ENCODE measurements at places on chromosomes 7 and 10.
A peak's percentile ranks its signal among the peaks of the same experiment; 100 is the strongest.

- DNase-seq = no peak
Measured at GRCh38 chr7:139915268-139915863, 86.3 kb downstream of the TBXAS1 start.

- no peak for DNase-seq
Measured at GRCh38 chr10:23088609-23089008, 6.8 kb upstream of the MSRB2 start.

GRCh38 chr10:57897611-57898010, 370.1 kb downstream of the IPMK start:
- no peak for DNase-seq

DNA sequence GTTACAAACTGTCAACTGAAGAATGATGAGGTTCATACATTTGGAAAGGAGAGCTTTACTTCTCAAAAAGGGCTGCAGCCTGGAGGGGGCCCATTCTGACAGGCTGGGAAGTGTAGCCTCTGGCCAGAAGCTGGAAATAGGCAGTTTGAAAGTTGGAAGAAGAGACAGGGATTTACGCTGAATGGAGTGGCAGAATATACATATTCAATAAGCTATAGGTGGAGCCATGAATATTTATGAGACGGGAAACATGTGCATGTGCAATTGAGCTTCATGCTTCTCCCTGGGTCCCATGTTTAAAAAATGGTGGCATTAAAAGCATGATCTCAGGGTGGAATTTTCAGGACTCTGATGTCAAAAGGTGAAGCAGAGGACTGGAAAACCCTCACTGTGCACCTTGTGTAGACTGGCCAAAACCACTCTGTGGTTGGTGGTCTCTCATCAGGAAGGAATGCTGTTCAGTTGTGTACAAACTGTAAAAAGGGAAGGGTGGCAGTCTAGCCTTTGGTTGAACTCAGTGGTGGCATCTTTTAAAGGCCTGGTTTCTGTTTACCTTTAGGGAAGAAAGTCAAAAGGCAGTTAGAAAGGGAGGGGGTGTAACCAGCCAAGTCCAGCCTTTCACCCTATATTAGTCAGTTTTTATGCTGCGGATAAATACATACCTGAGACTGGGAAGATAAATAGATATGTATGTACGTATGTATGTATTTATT, 7.2 kb upstream of the ACTR3B start:
- DNase-seq = no peak

DNA sequence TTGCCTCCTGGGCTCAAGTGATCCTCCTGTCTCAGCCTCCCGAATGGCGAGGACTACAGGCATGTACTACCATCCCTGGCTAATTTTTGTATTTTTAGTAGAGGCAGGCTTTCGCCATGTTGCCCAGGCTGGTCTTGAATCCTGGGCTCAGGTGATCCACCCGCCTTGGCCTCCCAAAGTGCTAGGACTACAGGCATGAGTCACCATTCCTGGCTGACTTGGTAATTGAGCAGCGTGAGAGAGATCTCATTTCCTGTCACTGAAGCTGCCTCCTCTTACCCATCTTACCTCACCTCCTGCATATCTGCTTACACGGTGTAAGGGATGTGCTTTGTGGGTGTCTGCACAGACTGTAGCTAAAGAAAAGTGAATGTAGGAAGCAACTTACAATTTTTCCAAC, 9.7 kb downstream of the IFIT3 start:
- DNase-seq = no peak

GRCh38 chr10:123993534-123994416, 99.6 kb downstream of the CHST15 start:
- no peak for DNase-seq

- DNase-seq = no peak
Measured at GRCh38 chr10:132489704-132490534, 47.7 kb upstream of the INPP5A start.

DNA sequence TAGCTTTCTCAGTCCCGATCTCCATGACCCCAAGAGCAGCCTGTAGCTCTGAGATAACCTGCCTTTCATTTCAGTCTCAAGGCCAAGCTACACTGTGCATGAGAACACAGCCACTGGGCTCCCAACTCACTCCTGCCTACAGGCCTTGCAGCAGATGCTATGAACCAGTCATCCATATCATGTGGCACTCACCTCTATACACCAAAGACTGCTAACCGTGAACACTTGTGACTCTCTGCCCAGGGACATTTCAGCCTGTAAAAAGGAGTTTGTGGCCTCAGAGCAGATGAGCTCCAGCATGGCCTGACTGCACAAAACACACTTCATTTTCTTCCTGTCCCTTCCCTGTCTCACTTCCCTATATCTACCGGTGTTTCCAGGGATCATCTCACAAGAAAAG, 56.9 kb upstream of the NPY start:
- DNase-seq = no peak

DNA sequence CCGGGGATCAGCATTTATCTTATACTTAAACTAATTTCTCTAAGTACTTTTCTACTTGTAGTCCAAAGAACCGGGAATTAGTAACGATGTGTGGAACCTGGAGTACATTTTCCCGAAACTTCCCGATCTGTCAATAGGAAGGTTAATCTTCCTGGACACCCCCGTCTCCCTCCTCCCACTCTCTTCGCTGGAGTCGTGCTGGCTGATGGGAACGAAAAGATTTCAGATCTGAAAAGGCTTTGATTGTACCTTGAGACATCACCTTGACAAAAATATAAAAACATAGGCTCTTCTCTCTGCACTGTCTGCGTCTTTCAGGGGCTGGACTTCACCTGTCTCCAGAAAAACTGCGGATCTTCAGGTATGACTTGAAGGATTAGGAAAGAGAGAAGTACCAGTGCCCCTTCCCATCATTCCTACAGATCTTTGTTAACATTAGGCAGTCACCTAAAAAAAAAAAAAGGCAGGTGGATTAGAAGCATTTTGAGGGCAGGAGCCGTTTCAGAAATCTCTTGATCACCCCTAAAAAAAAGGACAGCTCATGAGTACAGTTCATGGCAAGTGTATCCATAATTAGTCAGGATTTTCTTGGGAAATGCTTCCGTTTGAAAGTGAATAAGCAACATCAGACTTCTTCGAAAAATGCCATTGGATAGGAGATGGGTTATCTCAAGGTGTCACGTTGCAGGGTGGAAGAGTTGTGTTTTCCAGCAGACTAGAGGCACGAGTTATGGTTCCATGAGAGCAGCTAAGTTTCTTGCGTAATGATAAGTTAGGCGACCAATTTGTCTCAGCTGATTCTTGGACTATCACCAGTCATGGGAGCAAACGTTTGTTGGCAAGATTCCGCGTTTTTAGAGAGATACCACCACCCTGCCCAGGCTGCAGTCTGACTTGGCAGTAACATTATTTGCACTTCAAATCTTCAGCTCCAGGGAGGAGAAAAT, 7.8 kb upstream of the BAMBI start:
- DNase-seq = no peak

DNA sequence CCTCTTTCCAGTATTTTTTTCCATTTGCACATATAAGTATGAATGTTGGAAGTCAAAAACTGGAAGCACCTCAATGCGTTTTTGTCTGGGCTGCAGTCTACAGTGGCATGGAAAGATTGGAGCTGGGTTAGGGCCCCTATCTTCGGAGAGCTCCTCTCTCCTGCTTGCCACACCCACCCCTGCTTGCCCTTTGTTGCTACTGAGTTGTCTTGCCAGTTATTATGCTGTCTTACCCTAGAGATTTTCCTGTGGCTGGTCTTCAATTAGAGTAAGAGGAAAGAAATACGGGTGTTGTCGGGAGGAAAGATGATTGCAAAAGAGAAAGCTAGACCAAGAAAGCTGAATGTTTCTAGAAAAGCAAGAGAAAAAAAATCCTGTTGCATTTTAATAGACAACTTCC, 228.9 kb upstream of the CELF2 start:
- DNase-seq = no peak

DNA sequence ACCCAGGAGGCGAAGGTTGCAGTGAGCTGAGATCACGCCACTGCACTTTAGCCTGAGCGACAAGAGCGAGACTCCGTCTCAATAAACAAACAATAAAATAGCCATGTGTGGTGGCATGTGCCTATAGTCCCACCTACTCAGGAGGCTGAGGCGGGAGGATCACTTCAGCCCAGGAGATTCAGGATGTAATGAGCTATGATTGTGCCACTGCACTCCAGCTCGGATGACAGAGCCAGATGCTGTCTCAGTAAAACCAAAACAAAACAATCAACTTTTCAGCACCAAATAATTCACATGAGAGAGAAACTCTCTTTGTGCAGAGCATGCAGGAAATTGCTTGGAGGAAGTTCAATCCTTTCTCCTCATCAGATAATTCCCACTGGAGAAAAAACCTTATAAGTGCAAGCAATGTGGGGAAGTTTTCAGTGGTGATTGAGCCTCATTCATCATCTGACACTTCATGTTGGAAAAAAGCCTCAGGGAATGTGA, 13.4 kb upstream of the FIS1 start:
- no peak for DNase-seq

GRCh38 chr7:130838738-130839137, 104.7 kb upstream of the KLF14 start:
- no peak for DNase-seq

DNA sequence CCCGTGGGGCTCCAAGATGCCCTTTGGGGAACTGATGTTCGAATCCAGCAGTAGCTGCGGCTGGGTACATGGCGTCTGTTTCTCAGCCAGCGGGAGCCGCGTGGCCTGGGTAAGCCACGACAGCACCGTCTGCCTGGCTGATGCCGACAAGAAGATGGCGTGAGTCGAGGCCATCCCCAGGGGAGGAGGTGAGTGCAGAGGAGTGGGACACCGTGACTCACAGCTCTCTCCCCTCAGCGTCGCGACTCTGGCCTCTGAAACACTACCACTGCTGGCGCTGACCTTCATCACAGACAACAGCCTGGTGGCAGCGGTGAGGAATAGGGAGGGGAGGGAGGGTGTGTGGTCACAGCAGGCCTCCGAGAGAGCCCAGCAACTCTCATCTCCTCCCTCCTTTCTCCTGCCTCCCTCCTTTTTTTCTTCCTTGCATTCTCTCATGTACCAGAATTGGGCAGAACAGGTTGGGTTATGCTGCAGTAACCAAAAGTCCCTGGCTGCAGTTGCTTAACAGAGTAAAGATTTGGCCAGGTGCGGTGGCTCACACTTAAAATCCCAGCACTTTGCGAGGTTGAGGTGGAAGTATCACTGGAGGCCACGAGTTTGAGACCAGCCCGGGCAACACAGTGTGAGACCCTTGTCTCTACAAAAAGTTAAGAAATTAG, 16.5 kb downstream of the ARPC1B start:
- no peak for DNase-seq

GRCh38 chr7:129436335-129436923, 2.2 kb downstream of the STRIP2 start:
- DNase-seq = no peak

DNA sequence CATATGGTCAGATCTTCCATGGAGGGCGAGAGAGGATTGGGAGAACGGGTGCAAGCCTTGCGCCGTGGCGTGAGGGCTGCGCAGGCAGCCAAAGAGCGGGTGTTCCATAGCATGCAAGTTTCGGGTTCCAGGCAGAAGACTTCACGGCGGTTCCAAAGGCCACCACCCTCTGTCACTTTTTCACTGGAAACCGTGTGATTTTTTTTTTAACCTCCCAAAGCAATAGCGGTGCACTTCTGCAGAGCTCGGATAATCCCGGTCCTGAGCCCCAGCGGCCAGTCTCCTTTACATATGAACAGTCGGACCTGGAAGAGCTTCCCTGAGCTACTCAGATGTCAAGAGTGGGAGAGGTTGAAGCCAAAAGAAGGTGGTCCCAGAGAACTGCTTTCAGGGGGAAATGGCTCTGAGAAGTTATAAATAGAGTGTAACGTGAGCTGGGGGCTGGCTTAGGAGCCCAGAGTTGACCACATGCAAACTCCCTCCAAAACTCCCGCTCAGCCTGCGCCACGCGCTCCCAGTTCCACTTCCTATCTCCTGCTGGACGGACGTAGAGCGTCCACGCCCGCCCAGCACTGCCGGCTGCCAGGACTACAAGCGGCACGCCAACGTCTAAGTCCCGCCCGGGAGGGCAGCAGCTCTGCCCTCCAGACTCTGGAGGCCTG, at the start of gene MEOX2:
Gene MEOX2 (minus strand): TSS at position 389 of the 662 bp plus-strand sequence. CDS start 281 bp downstream, at position 108.
- DNase-seq = peak; percentile 69

GRCh38 chr10:110881905-110882304, 10.2 kb downstream of the PDCD4 start:
- no peak for DNase-seq

DNA sequence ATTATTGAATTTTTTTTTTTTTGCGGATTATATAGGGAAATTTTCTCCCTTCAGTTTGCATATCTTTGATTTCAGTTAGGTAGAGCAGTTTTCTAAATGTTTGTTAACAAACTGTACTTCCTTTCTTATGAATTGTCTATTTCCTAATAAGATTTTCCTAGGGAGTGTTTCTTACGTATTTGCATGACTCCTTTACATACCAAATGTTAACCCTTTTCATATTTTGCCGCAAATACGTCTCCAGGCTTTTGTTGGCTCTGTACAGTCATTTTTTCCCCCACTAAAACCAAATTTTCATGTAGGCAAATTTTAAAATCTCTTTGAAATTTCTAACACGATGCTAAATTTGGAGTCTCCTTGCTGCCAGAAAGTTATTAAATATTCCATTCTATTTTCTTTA, 1.9 kb upstream of the FRAT2 start:
- no peak for DNase-seq

DNA sequence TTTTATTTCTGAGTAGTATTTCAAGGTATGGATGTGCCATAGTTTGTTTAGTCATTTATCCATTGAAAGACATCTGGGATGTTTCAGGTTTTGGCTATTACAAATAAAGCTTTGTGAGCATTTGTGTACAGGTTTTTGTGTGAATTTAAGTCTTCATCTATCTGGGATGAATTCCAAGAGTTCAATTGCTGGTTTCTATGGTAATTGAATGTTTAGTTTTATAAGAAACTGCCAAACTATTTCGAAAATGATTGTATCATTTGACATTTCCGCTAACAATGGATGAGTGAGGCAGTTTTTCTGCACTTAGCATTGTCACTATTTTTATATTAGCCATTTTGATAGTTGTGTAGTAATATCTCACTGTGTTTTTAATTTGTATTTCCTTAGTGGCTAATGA, 99.4 kb downstream of the WDFY4 start:
- no peak for DNase-seq

- DNase-seq = peak; percentile 82
Measured at GRCh38 chr7:37052705-37053104, 328.4 kb upstream of the AOAH start.

DNA sequence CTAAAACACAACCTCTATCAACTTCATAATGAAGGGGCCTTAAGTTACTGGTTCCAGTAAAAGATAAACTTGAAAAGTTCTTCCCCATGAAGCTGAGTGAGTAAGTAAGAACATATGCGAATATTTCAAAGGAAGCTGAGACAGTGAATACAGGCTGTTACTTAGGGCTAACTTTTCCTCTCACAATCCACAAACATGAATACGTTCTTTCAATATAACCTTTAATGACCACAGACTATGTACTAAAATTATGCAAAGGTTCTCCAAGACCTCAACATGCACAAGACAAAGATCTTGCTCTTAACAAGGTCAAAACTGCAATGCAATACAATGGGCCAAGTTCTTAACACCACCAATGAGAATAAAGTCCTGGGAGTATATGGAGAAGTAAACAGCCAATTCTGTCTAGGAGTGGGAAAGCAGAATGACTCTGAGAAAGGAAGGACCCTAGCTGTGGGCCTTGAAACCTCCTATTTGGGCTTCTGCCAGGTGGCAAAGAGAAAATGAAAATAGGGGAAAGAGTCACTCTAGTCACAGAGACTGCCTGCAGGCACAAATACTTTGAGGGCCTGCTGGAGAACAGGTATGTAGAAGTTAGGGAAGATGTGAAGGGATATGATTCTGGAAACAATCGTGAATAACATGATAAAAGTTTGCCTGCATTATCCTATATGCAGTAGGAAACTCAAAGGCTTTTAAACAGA, 43.7 kb downstream of the OSBPL3 start:
- DNase-seq = no peak

All from neural progenitor cell (in vitro differentiated cells).